Hair follicle dermal papilla cell (primary cell): ENCODE measurements at places on chromosomes 13 and 19. TPM values are rescaled to one million over a fixed set of nuclear protein-coding genes. Genes with fewer than 3 reads are reported as not detected.

SRRM5 gene
- total RNA-seq = 0.24 TPM in 1 of 2 replicates, not detected in the other

ERFL gene
- total RNA-seq = not detected in 2 replicates

C1QTNF9 gene
- total RNA-seq = not detected in 2 replicates

ZNF85 gene
- 5.8 and 7.3 TPM in 2 replicates for total RNA-seq

USHBP1 gene
- not detected in 2 replicates for total RNA-seq

S1PR5 gene
- total RNA-seq = not detected in 2 replicates

RAB20 gene
- total RNA-seq = 3.0 and 3.6 TPM in 2 replicates

RFPL4A gene
- not detected in 2 replicates for total RNA-seq

ZNF536 gene
- total RNA-seq = 1.1 and 2.6 TPM in 2 replicates

ETV2 gene
- 0.65 TPM in 1 of 2 replicates, not detected in the other for total RNA-seq

FCGBP gene
- total RNA-seq = 0.32 and 0.36 TPM in 2 replicates

MCF2L gene
- total RNA-seq = 1.7 and 2.1 TPM in 2 replicates

FFAR3 gene
- not detected in 2 replicates for total RNA-seq

ZNF556 gene
- 0.12 TPM in 1 of 2 replicates, not detected in the other for total RNA-seq

EFNA2 gene
- total RNA-seq = not detected in 2 replicates
